ENCODE measurements at places on chromosomes 6 and 20.

- DNase-seq, result no peak
Observed at GRCh38 chr20:17849901-17850683, 118.5 kb downstream of the SNX5 start.

DNA sequence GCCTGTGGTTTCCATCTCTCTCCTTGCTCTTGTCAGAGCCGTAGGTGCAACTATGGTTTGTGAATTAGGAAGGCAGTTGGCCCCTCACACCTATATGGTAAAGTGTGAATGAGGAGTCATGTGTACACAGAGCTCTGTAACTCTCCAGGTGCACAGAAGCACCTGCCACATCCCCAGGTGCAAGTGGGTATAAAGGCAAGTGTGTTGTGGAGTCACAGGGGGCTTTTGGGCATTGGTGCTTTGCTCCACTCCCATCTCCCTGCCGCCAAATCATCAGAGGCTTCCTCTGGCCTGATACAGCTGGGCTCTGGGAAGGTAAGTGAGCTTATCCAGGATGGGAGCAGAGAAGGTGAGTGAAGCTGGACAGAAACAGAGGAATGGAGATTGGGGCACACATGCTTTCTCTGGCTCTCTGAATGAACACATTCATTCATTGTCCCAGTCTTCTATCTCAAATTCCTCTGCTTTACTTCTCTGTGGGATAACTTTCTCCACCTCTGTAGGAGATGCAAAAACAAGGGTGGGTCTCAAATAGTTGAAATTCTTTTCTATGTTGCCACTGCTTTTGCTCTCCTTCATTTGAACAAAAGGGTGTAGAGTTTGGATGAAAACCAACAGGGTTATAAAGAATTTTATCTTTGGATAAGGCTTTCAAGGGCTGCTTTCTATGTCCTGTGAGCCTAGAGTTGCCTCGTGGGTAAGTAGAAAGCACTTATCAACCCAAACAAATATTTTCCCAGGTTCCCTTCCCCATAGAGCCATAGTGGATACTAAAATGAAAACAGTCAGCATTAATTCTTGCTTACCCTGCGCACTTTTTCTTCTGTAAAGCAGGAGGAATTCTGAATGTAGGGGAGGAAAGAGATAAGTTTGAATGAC lies 45.0 kb upstream of the RIPOR2 start:
- no peak for DNase-seq

DNA sequence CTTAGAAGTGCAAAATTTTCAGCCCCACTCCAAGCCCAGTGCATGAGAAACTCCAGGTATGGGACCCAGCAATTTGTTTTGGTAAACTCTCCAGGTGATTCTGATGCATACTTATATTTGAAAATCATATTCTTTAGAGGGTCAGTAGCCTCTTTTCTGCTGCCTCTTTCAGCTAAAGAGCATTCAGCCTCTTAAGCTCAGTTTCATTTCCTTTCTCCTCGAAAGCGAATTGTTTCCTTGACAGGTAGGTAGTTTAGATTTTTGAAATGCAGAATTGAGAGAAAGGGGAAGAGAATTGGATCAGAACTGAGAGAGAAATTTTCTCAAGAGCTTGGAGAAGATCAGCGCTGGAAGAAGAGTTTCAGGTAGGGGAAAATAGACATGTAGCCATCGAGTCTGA lies 995.8 kb upstream of the FLRT3 start:
- no peak for DNase-seq

DNA sequence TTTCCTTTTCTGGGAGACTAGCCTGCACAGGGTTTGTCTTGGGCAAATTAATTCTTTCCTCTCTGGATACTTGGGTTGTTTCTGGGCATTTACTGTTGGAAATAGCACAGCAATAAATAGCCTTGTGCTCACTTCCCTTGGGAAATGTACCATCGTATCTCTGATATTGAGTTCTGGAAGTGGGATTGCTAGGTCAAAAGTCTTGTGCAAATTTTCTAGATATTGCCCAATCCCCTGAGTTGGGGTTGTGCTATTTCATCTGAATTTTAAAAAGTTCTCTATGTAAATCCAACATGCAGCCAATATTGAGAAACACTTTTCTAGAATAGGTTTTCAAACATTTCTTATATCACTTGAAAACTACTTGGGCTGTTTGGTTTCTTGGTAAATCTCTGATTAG lies 64.0 kb upstream of the ELOVL5 start:
- DNase-seq, result no peak

- DNase-seq, result no peak
Observed at GRCh38 chr20:53900380-53900999, 169.9 kb downstream of the BCAS1 start.

- no peak for DNase-seq
Observed at GRCh38 chr6:138912308-138912707, 75.7 kb downstream of the REPS1 start.

- DNase-seq, result no peak
Observed at GRCh38 chr6:78308025-78308424, 559.3 kb upstream of the IRAK1BP1 start.

DNA sequence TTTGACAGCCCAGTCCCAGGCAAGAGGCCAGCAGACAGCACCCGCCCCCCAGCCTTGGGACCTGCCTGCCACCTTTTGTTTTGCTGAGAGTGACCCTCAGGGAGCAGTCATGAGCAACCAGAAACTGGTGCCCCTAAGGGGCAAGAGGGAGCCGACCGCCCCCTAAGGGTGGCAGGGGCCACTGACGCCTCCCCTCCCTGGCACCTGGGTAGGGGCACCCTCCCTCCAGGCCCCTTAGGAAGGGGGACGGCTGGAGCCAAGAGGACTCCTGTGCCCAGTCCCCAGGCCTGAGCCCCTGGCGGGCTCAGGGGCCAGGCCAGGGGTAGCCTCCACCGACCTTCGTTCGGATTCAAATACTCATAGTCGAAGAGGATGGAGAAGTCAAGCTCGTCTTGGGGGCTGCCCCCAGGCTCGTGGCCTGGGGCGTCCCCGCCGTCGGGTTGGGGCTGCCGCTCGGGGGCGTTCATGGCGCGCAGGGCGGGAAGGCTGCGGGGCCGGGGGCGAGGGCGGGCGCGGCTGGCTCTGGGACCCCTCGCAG lies 417 bp downstream of the NFATC2 start:
- DNase-seq, result peak; percentile 41

- DNase-seq, result no peak
Observed at GRCh38 chr6:34331371-34332050, 61.0 kb downstream of the NUDT3 start.

- DNase-seq, result no peak
Observed at GRCh38 chr6:5333658-5334057, 72.3 kb downstream of the FARS2 start.

DNA sequence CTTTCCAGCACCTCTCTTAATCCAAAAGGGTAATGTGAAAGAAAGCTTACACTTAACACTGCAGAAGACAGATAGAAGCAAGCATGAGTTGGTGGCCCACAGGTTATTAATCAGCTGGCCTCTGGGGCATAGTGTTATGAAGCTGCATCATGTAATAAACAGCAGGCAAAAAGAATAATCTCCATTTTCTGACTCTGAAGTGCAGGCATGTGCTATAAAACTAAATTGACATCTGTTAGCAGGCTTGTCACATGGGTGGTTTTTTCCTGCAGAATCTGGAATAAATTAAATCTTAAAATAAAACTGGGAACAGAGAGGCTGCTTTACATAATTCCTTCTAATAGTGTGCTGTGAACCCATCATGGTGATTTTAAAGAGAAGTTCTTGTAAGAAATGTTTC lies 73.3 kb downstream of the METTL24 start:
- DNase-seq, result no peak

DNA sequence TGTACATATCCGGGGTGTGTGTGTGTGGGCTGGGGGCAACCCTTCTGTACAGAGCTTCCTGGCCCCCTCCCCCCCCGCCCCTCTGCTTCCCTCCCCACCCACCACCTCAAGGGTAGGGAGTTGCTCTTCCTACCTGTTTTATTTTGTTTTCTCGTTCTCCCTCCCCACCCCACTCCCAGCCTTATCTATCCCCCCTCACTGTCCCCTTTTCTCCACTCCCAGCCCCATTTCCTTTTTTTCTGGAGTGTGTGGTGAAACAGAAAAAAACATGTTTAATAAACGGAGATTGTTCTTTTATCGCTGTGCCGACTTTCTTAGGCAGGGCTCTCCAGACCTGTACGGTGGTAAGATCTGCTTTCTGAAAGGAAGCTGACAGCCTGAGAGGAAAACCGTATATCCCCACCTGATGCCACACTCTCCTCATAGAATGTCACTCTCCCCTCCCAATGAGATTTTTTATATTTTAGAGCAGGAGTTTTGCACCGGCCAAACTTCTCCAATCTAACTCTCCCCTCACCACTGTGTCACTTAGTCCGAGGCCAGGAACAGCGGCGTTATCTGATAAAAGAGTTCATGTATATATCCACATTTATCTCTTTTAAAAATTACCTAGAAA lies 875 bp upstream of the ZBTB9 start:
- no peak for DNase-seq

GRCh38 chr6:142334294-142334693 lies 32.5 kb downstream of the ADGRG6 start:
- no peak for DNase-seq

- no peak for DNase-seq
Observed at GRCh38 chr6:50661636-50662035, 51.7 kb upstream of the TFAP2D start.

DNA sequence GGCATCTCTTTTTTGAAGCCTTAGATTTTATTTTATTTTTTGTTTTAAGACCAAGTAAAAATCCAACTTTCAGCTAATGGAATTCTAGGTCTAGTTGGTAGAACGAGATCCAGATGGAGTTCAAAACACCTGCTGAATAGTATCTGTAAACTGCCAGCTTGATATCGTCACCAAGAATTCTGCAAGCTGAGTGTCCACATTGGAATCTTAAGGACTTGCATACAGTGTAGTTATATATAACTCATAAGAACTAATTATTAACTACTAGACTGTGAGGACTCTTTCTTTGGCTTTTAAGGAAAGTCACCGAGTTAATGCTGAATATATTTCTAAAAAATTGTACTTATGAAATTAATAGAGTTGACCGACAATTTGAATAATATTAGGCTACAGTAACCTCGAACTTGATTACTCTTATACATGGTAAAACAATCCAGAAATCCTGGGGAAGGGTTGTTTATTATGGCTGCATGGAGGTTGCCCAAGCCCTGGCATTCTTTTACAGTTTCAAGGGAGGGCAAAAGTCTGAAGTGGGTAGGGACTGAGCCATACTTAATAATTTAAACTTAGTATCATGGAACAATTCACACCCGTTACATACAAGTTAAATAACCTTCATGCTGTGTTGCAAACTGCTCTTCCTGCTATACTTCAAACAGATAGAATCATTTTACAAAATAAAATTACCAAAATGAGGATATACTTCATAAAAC lies 553.9 kb downstream of the PTPRT start:
- DNase-seq, result no peak

- DNase-seq, result no peak
Observed at GRCh38 chr6:29531668-29532067, 27.9 kb downstream of the UBD start.

DNA sequence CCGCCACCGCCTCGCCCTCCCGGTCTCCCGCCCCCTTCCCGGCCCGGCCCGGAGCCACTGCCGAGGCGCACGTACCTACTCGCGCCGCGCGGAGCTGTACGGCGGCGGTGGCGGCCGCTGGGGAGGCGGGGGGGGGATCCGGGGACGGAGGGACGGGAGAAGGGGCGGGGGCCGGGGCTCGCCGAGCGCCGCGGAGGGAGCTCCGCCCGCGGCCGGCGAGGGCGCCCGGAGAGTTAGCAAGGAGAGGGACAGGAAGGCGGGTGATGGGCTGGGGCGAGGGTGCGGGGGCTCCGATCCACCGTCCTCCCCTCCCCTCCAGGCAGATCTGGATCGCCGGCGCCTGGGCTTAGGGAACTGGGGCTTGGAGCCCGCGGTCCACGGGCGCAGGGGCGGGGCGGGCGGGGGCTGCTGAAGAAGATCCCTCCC lies 548 bp upstream of the TMEM74B start:
- DNase-seq, result no peak

DNA sequence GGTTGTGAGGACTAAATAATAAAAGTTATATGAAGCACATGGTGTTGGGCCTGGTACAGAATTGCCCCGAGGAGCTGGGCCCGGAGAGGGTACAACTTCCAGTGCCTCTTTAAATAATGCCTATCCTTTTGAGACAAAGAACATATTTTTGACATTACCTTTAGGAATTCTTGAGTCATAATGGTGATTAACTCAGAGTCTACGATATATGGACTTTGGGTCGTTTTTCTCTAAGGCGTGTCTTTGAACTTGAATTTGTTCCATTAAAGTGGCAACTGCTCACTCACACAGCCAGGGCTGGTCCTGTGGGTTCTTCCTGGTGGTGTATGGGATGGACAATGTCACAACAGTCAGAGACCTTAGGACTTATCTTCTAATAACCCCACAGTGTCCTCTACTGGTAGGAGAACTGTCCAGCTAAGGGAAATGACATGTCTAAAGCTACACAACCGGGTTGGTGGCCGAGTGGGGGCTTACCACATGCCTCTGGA lies 106.5 kb downstream of the CDC5L start:
- no peak for DNase-seq

DNA sequence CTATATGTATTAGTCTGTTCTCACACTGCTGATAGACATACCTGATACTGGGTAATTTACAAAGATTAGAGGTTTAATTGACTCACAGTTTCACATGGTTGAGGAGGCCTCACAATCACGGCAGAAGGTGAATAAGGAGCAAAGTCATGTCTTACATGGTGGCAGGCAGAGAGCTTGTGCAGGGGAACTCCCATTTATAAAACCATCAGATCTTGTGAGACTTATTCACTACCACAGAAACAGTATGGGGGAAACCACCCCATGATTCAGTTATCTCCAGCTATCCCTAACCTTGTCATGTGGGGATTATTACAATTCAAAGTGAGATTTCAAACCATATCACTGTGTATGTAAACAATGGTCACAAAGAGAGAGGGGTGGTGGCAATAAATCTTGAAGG lies 6.6 kb downstream of the CST8 start:
- DNase-seq, result peak; percentile 13

DNA sequence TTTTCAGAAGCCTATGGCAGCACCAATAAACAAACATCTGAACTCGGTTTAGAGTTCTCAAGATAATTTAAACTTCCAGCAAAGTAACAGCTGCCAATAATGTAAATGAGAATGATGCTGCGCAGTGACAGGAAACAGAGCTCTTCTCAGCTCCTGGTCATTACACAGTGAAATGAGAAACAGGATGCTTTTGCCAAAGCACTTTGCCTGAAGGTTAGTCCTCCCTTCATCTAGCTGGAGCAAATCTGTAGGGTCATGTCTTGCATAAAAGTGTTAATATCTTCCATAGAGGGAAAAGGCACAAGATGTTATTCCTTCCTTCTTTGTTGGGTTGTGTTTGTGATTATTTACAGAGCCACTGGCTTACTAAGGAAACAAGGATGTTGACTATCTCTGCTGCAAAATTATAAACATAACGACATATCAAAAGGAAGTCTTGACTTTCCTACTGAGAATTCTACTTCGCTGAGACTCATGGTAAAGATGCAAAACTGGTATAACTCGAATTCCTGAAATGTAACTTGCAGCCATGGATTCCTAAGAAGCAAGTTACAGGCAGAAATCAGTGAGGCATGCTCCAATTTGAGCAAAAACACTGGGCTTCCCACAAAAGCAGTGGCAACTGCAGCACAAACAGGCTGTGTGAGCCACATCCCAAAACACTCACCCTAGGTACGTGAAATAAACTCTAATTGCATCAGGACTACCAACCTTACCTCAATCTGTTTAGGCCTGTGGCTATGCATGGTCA lies 102.5 kb upstream of the BEND6 start:
- no peak for DNase-seq

- no peak for DNase-seq
Observed at GRCh38 chr20:16270989-16271388, 302.3 kb downstream of the KIF16B start.
